ENCODE measurements at places on chromosomes 7 and 10.
A peak's percentile ranks its signal among the peaks of the same experiment; 100 is the strongest.

GRCh38 chr10:95559471-95559870, 1.7 kb downstream of the SORBS1 start:
- peak; percentile 40 for DNase-seq

- DNase-seq = no peak
Observed at GRCh38 chr7:136528329-136528728, 340.1 kb upstream of the CHRM2 start.

- no peak for DNase-seq
Observed at GRCh38 chr10:29517352-29517923, 117.3 kb downstream of the SVIL start.

- no peak for DNase-seq
Observed at GRCh38 chr10:73887294-73888039, 13.1 kb upstream of the CAMK2G start.

DNA sequence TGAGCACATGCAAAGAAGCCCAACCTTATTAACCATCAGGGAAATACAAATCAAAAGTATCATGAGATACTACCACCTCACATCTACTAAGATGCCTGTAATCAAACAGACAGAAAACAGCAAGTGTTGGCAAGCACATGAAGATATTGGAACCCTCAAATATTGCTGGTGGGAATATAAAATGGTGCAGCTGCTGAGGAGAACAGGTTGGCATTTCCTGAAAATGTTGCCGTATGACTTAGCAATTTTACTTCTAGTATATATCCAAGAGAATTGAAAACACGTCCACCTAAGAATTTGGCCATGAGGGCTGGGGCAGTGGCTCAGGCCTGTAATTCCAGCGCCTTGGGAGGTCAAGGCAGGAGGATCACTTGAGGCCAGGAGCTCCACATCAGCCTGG, 39.4 kb upstream of the TNRC18 start:
- no peak for DNase-seq

- no peak for DNase-seq
Observed at GRCh38 chr10:58052772-58053171, 214.9 kb downstream of the IPMK start.

DNA sequence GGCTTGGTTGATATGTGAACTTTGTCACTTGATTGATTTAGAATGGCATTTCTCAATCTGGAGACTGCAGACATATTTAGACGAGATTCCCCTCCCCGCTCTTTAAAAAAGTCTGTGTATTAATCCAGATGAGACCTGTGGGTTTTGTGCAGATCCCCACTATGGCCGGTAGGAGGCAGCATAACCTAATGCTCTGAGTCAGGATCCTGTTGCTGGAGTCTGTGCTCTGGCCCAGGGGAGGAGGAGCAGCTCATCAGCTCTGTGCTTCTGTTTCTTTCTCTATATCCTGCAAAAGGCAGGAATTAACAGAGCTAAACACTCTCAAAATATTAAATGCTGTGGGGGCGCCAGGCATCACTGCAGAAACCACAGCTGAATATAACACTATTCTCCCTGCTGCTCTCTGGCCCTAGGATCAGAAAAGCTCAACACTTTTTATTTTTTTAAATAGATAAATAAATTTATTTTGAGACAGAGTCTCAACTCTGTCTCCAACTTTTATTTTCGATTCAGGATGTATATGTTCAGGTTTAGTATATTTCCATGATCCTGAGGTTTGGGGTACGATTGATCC, 23.9 kb upstream of the SEPHS1 start:
- peak; percentile 87 for DNase-seq

DNA sequence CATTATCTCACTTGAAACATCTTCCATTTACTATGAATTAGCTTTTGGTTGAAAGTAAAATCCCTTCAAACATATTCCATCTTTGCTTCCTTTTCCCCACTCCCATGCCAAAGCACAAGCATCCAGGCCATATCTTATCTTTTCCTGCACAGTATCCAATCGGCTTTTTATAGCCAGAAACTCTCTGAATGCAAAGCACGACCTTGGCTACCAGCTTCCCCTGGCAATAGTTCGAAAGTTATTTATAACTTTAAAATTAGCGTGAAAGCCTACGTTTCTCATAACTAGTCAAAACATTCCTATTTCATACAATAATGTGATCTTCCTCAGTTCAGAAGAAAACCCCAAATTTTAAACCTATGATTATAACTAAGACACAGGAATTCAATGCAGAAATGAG, 440 bp downstream of the CTNNA3 start:
- DNase-seq = no peak

- no peak for DNase-seq
Observed at GRCh38 chr10:13048762-13049161, 47.2 kb upstream of the CCDC3 start.

GRCh38 chr10:44362866-44363711, 21.8 kb downstream of the CXCL12 start:
- DNase-seq = no peak

- no peak for DNase-seq
Observed at GRCh38 chr7:154931906-154932305, 71.0 kb downstream of the PAXIP1 start.

DNA sequence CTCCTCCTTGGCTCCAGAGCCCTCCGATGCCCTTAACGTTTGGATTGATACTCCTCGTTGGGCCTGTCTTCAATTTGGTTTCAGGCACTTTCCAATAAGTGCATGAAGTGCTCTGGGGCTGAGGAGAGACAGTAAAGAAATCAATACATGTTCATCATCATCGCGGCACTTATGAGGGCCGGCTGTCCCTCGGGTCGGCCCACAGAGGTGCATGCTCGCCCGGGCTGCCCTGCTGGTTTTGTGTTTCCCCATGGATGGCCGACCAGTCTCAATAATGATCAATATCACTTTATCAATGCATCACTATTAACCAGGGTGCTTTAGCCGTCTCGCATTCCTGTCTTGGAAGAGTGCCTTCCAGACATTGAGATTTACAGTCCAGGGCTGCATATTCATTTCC, 154.2 kb downstream of the EBF3 start:
- DNase-seq = no peak

DNA sequence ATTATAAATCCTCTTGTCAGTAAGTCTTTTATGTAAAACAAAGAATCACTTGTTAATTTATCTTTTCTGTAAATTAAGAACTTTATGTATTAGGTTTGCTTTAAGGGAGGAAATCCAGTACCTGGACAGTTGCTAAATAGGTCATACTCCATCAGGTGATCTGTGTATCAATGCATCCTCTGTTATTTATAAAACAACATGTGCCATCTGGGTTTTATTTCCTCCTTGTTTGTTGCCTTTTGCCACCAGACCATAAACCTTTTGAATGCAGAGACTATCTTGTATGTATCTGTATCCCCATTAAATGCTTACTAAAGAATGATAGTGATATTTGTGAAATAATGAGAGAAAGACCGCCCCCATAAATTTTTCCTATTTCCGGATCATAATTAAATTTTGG, 70.0 kb downstream of the SLC35B4 start:
- DNase-seq = no peak

Measured in NCI-H510A treated with DMSO at 0.1 percent for 48 hours (cell line).